Activated CD4-positive, alpha-beta T cell treated with anti-CD3 and anti-CD28 coated beads, Interleukin-2, amount 50 U/mL, for 1 hour (primary cell): ENCODE measurements at places on chromosomes 3 and 15.

DNA sequence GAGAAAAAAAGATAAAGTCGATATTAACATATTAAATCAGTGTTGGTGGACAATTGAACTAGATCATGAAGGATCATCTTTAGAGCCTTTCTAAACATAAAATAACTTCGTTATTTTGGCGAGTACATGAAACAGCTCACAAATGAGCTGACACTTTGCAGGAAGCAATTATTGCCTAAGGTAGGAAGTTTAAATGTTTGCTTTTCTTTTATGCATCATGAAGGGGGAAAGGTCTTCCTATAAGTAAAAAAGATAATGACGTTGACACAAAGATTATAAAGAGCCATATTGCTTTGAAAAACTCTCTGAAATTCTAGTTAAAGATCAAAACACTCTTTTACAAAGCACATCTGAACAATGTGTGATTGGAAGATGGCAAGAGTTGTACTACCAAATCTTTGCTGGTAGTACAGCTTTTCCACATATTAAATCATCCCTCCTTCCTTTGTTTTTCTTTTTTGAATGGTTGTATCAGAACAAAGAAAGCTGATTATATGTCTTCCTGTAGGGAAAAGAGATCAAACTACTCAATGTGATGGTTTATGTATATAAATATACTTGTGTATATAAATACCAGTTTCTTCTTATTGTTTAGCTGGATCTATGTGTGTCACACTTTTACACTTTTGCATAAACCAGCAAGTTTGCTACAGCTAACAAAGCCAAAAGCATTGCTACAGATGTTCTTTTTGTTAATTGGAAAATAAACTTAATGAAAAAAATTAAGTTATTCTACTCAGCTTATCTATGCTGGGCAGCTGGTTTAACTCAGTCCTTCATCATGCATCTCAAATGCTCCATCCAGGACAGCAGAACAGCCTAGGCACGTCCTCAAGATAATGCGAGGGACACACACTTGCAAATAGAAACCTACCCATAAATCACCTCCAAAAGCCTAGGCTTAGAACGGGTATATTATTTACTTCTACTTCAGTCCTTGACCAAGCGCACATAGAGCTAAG is 850.8 kb upstream of the ROBO1 start:
- no peak for DNase-seq

GRCh38 chr15:68313501-68314410 is 36.2 kb downstream of the FEM1B start:
- no peak for DNase-seq

DNA sequence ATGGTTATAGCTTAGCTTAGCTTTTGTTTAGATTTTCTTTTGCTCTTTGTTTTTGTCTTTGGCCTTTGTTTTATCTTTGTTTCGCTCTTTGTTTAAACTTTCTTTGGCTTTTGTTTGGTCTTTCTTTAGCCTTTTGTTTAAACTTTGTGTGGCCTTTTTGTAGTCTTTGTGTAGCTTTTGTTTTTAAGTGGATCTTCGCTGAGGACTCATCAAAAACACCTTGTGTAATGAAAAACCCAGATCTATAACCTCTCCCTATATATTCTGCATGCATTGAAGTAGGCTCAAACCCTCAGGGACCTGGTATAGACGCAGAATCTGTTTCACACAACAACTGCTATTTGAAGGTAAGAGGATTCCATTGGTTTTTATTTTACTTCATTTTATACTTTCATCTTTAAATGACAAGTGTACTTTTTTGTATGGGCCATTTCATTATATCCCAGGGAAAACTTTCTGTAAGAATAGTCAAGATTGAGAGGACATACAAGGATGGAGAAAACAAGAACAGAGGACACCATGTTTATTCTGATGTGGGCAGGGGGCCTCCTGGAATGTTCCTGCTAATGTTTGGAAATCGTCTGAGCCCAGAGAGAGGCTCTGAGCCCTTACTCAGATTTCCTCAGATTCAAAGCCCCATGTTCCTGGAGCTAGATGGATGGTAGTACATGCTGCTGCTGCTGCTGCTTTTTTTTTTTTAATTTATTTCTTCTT is at the start of gene MOBP:
TSS of gene MOBP (plus strand) at position 287 of the 714 bp plus-strand sequence. CDS start 34,390 bp downstream, outside the sequence.
- no peak for DNase-seq

DNA sequence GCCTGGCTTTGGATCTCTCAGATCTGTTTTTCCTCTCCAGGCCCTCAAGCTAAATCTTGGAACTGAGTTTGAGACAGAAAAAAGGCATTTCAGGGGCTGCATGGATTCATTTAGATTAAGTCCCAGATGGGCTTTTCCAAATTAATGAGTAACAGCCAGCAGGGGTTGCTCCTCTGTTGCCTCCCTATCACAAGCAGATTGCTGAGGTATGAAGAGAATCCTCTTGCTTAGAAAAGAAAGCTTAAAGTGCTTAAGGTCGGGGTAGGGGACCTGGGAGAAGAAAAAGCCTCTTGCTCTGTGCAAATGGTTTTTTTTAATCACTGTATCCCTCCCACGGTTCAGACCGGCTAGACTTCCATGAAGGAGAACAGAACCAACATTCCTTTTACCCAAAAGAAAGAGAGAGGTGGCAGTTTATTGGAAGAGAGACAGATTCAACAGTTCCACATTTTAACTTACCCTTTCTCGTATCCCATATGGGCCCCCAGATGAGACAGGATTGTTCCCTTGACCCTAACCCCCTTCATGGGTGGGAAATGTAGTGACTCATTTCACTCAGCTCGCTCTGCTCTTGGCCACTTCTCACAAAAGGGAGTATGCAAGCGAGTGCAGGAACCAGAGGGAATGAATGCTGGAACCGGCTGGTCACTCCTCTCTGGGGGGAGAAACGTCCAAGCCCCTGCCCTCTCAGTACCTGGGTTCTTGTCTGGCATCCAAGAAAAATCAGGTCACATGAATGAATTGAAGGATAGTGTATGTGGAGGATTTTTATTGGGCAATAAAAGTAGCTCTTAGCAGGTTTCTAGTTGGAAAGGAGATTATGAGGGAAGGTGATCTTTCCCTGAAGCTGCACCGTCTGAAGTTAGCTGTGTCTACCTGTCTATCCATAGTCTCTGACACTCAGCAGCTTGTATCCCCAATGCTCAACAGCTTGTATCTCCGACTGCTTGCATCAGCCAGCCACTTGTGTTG is 745.2 kb downstream of the SI start:
- no peak for DNase-seq

- DNase-seq: peak; percentile 84
Measured at GRCh38 chr15:90231028-90232017, 2.4 kb downstream of the CIB1 start.

DNA sequence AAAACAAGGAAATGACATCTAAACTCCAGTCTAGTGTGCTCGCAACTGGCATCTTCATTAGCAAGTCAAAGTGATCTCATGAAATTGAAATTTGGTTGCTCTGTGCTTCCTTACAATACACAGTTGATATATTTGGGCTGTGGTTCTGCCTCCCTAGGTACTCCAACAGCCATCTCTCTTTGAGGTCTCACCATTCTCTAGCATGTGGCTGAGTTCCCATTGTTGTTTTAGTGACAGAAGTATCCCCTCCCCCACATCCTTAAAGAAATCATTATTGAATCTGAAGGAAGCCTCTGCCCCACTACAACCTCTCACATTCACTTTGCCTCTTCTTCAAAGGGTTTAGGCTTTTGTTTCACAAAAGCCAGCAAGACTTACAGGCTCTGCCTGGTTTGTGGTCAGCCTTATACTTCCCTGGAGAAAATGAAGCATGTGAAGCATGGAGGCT is 516.5 kb downstream of the NLGN1 start:
- no peak for DNase-seq

GRCh38 chr3:125191256-125191655 is 21.3 kb downstream of the SLC12A8 start:
- DNase-seq: no peak
